ENCODE measurements at places on chromosomes 5 and 9. TPM values are rescaled to one million over a fixed set of nuclear protein-coding genes. Genes with fewer than 3 reads are reported as not detected.

The ARSI gene
- 44.0 TPM for total RNA-seq

The CCNI2 gene
- 0.20 TPM for total RNA-seq

The TNFSF8 gene
- not detected for total RNA-seq

The MSX2 gene
- 6.7 TPM for total RNA-seq

The PKD2L2 gene
- not detected for total RNA-seq

The DNAJA1 gene
- 296 TPM for total RNA-seq
